ENCODE measurements at places on chromosomes 6 and 20.

GRCh38 chr6:151004383-151005024 is 139.0 kb downstream of the MTHFD1L start:
- DNase-seq = peak; percentile 99

DNA sequence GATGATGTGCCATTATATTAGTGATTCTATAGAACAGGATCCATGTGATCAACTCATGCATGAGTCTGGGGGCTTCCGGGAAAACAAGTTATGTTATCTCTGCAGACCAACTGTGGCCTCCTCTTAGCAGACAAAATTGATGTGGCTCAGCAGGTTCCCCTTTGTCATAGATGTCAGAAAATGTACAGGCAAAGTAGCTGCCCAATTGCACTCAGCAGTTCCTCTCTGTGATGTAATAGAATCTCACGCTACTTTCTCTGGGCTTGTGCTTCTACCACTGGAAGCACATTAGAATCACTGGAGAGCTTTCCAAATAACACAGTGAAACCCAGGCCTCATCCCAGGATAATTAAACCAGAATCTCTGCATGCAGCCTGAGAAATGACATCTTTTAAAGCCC is 253.1 kb downstream of the SLC24A3 start:
- no peak for DNase-seq

- DNase-seq = no peak
These were observed 1.3 kb downstream of the PLCG1 start for GRCh38 chr20:41138475-41139226.

DNA sequence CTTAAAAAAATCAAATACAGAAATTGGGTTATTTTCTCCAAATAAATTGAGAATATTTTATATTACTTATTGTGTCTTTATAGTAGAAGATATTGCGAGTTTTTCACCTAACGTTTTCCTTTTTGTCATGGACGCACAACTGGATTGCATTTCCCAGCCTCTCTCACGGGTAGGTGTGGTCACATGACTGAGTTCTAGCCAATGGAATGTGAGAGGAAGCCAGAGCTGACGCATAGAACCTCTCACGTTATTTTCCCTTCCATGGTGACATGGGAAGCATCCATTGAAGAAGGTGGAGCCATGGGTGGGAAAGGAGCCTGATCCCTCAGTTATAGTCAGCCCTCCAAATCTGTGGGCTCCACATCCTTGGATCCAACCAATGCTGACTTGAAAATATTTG is 155.9 kb upstream of the UST start:
- no peak for DNase-seq

- no peak for DNase-seq
These were observed 198.9 kb downstream of the SYNDIG1 start for GRCh38 chr20:24668384-24668702.

DNA sequence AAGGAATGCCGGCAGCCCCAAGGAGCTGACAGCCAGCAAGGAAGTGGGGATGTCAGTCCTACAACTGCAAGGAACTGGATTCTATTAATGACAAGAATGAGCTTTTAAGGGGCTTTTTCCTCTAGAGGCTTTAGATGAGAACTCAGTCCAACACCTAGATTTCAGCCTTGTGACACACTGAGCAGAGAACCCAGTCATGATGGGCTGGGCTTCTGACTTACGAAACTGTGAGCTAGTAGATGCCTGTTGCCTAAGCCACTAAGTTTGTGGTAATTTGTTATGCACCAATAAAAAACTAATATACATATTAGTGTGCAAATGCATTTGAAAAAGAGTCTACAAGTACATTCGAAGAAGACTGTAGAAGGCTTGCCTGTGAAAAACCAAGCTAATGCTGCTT is 263.3 kb downstream of the SOX4 start:
- no peak for DNase-seq

GRCh38 chr6:149268768-149269167 is 48.7 kb upstream of the TAB2 start:
- DNase-seq = no peak

GRCh38 chr6:31402324-31403282 is 792 bp upstream of the MICA start:
- no peak for DNase-seq

GRCh38 chr6:11224252-11224965 is 8.1 kb downstream of the NEDD9 start:
- no peak for DNase-seq

DNA sequence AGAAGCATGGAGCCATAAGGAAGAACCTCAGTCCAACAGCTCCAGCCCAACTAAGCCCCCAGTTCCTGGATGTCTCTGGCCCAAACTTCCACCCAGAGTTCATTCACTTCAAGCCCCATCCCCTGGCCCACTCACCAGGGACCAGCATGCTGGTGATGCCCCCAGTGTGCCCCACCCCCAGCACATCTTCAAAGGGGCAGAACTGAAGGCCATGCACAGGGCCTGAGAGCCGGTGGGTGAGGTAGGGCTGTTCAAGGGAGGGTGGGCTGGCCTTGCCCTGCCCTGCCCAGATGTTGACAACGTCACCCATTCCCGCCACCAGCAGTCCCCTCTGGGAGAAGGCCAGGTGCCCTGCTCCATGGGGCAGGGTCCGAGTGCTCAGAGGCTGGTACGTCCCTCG is 3.6 kb downstream of the B3GALT4 start:
- DNase-seq = no peak

DNA sequence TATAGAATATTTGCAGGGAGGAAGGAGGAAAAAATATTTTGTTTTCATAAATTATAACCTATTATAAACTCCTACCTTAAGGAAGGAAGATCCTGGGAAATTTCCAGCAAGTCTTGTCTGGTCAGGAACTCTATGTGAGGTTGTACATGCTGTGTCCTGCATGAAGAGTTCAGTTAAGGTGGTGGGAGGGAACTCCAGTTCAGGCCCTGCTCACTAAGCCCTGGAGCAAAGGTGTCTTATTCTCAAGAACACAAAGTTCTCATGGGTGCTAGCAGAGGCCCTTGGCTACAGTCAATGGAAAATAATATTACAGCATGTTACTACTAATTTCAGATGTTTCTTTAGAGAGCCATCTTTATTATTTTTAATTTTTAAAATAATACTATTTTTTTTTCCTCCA is 3.8 kb upstream of the OGFRL1 start:
- DNase-seq = no peak

DNA sequence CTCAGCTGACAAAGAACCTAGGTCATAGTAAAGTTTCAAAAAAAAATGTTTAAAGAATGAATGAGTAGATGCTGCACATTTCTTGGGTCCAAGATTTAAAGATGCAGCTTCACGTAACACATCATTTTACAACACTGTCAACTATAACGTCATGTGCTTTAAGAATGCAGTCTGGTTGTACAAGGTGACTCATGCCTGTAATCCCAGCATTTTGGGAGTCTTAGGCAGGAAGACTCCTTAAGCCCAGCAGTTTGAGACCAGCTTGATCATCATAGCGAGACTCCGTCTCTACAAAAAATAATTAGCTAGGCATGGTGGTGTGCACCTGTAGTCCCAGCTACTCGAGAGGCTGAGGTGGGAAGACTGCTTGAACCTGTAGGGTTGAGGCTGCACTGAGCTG is 21.9 kb downstream of the SLC17A5 start:
- no peak for DNase-seq

DNA sequence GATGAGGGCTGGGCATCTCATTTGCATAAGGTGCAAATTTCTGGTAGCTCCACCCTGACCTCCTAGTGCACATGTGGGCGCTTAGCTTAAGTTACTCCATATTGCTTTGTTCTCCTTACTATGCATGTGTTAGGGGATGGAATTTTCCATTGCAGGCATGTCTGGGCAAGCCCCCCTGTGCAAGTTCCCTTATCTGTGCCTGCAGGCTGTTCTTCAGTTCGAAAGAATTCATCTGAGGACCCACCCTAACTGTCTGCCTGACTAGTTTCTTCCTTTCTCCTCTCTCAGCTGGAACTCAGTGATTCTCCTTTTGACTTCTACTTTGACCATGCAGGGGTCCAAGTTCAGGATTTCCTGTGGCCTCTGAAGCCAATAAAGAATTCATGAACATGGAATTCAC is 30.2 kb downstream of the CCDC170 start:
- DNase-seq = no peak

DNA sequence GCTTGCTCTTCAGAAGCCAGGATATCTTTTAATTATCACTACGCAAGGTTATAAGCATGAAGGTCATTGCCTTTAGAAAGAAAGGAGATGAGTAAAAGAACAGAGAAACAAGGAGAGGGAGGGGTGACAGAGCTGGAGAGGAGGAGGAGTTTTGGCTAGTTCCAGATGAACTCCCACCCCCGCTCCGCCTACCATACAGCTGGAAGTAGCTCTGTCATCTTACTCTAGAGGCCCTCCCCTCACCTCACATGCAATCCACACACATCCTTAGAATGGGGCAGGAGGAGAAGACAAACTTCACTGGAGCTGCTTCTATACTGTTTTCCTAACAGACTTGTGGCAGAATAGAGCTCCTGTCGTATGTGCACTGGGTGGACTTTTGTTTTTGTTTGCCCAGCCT is 144.7 kb downstream of the SCML4 start:
- DNase-seq = no peak

- no peak for DNase-seq
These were observed 159.7 kb downstream of the BTBD9 start for GRCh38 chr6:38480036-38480435.

- no peak for DNase-seq
These were observed 275.6 kb upstream of the TAB2 start for GRCh38 chr6:149041953-149042352.

DNA sequence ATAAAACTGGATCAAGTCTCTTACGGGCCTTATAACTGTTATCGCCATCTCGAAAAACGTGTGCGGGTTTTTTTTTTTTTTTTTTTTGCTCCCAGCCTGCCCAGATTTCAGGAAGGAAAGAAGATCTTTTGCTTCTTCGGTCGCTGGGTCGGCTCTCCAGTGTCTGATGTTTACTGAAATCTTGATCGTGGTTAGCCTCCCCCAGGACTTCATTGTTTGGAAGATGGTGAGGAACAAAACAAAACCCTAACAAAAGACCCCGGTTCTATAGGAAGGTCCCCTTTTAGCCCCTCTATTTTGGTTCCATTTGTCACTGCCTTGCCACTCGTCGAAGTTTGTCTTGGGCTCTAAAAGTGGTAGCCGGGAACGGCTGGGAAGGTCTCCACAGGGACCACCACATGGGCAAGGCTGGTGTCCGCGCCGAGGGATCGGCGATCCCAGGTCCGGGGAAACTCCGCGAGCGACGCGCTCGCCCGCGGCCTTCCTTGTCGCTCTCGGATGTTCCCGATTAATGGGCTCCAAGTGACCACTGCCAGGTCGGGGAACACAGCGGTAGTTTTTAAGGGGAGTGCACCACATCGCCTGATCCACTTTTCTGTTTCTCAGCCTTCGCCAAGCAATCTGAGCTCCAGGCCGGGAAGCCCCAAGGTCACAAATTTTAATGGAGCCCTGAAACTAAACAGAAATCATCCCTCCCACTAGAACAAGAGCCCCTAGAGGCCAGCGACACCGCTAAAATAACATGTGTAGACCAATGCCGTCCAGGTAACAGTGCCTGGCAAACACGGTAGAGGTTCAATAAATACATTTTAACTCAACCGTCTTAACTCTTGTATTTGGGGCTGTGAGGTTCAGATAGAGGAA is 27.0 kb downstream of the TRIM27 start:
- no peak for DNase-seq

DNA sequence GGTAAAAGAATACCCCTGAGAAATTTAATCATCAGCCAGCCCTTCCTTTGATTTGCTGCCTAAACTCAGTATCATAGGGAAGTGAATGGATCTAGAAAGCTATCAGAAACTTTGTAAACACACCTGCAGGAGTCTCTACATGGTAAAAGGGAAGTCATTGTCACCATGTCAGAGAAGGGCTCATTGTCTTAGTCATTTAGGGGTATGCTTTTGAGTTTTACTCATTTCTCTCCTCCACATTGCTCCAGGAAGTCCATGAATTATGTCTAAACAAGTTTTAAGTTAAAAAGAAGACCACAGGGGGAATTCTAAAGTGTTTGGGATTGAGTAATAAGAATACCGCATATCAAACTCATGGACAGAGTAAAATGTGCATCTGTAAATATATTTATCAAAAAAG is 2.5 kb downstream of the SLC17A1 start:
- DNase-seq = no peak

DNA sequence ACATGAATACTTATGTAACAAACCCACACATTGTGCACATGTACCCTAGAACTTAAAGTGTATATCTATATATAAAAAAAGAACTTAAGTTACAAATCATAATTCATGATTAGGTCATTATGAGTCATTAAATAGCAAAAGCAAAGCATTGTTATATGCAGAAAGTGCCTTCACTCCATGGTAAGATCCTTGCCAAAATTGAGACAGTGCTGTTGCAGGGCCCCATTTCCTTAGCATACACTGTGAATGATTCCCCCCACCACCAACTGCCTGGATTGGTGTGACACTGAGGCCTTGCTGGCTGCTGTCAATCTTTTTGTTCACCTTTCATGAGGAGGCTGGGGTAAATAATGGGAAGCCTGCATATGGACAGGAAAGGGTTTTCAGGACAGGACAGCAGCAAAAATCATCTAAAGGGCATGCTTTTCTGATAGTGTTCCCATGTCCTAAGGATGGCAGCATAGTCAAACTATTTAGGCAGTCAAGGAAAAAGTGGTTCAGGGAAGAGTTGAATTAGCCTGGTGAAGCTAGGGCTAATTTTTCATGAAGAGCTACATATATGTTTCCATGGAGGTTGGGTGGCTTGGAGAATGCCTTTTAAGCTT is 188.2 kb upstream of the ASCC3 start:
- no peak for DNase-seq

GRCh38 chr6:2979819-2980464 is 8.6 kb upstream of the SERPINB6 start:
- DNase-seq = no peak

DNA sequence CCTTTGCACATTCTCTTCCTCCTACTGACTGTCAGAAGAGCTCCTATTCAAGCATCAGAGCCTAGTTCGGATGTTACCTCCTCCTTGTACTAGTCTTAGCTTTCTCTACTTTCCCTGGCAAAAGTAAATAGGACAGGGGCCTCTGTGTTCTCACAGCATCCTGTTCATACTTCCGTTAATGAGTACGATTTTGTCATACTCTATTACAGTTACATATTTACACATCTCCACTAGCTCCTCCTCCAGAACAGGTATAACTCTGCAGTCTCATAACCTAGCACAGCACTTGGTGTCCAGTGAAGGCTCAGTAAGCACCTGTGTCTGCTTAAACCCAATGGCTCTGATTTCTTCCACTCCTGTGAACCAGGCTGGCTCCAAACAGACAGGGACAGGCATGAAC is 7.0 kb downstream of the ELMO2 start:
- no peak for DNase-seq

GRCh38 chr20:63087236-63087871 is 80.6 kb upstream of the BHLHE23 start:
- no peak for DNase-seq
